ENCODE measurements at places on chromosomes 13 and 19.

GRCh38 chr13:21033212-21033840 lies 28.1 kb downstream of the LATS2 start:
- DNase-seq: no peak

DNA sequence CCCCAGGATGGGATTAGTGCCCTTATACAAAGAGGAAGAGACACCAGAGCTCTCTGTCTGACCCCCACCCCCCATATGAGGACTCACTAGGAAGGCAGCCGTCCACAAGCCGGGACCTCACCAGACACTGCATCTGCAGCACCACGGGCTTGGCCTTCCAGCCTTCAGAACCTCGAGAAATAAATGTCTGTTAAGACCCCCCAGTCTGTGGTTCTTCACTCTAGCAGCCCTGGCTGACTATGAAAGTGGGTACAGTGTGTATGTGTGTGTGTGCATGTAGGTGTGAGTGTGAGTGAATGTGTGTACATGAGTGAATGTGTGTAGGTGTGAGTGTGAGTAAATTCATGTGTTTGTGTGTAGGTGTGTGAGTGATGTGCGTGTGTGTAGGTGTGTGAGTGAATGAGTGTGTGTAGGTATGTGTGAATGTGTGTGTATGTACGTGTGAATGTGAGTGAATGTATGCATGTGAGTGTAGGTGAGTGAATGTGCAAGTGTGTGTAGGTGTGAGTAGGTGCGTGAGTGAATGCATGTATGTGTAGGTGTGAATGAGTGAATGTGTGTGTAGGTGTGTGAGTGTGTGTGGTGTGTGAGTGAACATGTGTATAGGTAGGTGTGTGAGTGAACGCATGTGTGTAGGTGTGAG lies 201.6 kb upstream of the ZNF536 start:
- DNase-seq: no peak

- DNase-seq: no peak
Observed at GRCh38 chr13:30093236-30093635, 214.1 kb downstream of the KATNAL1 start.

- no peak for DNase-seq
Observed at GRCh38 chr19:43818500-43818899, 8.6 kb upstream of the ZNF283 start.

GRCh38 chr13:110474713-110475112 lies 86.8 kb downstream of the RAB20 start:
- no peak for DNase-seq

GRCh38 chr13:42405665-42406390 lies 133.9 kb downstream of the AKAP11 start:
- DNase-seq: peak; percentile 40

DNA sequence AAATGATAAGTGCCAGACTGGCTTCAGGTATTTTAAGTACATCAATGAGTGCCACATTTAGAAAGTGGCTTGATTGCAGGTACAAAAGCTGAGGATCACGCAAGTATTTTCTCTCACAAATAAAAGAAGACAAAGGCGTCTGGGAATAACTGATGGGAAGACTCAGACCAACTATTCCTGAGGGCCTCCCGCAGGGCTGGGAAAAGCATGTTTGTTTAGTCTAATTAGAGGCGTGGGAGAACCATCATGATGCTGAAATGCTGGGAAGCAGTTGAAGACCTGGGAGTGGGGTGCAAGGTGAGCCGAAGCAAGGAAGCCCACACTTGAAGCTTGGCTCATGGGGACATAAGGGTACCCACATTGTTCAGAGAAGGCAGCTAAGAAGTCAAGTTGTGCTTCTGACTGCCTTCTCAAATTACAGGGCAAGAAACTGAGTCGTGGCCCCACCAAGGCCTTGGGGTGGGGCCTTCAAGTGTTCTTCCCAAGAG lies 536.0 kb downstream of the MYO16 start:
- DNase-seq: no peak

GRCh38 chr19:12346896-12347295 lies 13.5 kb upstream of the ZNF563 start:
- DNase-seq: no peak

- DNase-seq: no peak
Observed at GRCh38 chr19:39410831-39411080, 1.7 kb upstream of the PLEKHG2 start.

GRCh38 chr19:58357481-58358145 lies 4.3 kb upstream of the A1BG start:
- DNase-seq: no peak

- no peak for DNase-seq
Observed at GRCh38 chr19:367561-367960, 23.0 kb upstream of the MIER2 start.

DNA sequence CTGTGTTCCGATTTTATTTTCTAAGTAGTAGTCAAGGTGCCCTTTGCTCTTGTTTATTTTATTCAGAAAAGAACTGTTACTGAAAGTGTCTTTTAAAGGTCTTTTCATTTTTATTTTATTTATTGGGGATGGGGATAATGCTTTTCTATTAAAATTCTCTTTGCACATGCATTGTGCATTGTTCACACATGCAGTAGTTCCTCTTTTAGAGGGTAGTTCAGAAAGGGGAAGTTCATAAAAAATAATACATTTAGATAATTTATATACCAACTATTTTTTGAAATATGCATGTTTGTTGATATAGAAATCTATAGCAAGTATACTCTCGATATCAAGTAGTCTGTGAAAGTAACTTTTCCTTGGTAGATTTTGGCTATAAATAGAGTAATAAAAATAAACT lies 3.5 kb downstream of the GPC5 start:
- no peak for DNase-seq

GRCh38 chr19:35063940-35064818 lies 22.7 kb downstream of the HPN start:
- no peak for DNase-seq

DNA sequence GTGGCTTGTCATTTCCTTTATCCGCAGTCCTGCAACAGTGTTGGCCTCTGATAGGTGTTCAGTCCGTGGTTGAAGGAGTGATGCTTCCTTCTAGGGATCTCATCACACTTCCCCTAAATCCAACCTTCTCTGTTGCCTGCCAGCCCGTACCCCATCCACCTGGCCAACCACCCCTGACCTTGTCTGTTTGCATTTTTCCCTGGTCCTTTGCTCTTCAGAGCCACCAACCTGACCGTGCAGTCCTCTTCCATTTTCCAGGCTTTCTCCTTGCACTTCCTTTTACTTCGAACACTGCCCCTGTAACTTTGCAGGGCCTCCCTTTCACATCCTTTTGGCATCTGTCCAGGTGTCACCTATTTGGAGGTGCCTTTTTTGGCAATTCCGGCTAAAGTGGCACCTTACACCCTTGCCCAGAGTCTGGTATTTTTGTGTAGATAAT lies 696 bp downstream of the ZNF460 start:
- no peak for DNase-seq

DNA sequence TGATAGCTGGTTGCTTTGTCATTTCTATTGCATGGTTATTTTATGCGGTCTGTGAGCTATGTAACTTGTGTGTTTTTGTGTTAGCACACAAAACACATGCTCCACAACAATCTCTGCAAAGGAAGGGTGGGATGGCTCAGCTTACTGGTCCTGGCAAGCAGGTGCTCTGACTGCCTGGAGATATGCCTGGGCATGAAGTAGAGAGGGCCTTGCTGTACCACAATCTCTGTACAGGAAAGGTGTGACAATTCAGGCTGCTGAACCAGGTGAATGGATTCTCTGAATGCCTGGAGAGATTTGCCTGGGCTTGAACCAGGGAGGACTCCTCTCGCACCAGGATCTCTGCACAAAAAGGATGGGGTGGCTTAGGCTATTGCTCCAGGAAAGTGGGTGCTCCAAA lies 69.5 kb downstream of the STOML3 start:
- DNase-seq: no peak

All from activated CD8-positive, alpha-beta memory T cell treated with anti-CD3 and anti-CD28 coated beads, Interleukin-2, amount 50 U/mL, for 4 hours (primary cell).